H54 (cell line): ENCODE measurements at places on chromosomes 3 and 15.

DNA sequence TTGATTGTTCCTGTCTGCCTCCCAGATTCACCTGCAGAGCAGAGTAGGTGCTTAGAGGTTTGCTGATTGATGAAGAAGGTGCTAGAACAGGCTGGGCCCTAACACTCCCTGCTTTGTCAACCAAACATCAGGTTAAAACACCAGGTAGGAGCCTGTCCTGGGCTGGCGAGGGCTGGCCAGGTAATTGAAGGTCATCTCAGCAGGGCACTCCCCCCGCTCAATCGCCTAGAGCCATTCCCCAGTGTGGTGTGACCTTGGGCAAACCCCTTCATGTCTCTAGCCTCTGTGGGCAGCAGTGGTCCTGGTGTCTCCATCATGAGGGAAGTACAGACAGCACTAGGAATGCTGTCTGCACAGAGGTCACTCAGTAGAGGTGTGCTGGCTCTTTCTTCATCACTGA, 88.3 kb downstream of the KLF15 start:
- DNase-seq = no peak

DNA sequence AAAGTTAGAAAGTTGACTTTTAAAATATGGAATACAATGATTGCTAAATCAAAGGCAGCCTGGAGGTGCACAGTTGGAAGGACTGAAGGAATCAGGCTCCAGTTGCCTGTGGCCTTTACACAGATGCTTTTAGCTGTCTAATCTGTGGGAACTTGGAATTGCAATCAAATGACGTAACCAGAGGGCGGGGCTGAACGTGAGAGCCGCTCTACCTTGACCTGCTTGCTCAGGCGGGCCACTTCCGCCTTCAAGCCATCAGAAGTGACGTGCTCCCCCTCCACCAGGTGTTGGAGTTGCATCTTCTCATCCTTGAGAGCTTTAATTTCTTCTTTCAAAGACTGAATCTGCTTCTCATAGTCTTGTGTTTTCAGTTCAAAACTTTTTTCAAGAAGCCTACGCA, 37.7 kb upstream of the GNB5 start:
- peak; percentile 15 for DNase-seq

DNA sequence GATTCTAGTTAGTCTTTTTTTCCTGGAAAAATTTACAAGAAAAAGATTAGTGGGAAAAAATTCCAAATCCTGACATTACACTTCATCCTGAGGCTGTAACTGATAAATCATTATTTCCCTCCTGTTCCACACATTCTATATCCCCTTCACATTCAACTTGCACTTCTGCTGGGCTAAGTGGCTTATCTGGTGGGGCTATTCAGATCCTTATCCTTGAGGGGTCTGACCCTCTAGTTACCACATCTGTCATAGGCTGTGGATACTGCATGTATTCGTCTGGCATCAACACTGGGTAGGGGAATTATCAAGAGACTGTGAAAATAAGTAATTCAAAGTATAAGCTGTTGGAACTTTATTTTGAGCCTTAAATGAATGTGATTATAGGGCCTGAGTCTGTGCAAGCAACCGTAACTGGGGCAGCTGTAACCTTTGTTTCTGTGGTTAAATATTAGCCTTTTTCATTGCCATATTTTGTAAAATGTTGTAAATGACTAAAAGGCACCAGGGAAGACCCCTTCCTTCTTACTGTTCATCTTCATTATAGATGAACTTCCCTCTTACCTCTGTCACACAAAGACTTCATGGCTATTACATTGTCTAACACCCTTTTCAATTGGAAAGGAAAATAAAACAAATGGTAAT, 28.0 kb upstream of the TEX9 start:
- no peak for DNase-seq

- no peak for DNase-seq
Measured at GRCh38 chr3:179630753-179631451, 21.9 kb upstream of the USP13 start.

- DNase-seq = no peak
Measured at GRCh38 chr3:1214933-1215332, 122.1 kb downstream of the CNTN6 start.

DNA sequence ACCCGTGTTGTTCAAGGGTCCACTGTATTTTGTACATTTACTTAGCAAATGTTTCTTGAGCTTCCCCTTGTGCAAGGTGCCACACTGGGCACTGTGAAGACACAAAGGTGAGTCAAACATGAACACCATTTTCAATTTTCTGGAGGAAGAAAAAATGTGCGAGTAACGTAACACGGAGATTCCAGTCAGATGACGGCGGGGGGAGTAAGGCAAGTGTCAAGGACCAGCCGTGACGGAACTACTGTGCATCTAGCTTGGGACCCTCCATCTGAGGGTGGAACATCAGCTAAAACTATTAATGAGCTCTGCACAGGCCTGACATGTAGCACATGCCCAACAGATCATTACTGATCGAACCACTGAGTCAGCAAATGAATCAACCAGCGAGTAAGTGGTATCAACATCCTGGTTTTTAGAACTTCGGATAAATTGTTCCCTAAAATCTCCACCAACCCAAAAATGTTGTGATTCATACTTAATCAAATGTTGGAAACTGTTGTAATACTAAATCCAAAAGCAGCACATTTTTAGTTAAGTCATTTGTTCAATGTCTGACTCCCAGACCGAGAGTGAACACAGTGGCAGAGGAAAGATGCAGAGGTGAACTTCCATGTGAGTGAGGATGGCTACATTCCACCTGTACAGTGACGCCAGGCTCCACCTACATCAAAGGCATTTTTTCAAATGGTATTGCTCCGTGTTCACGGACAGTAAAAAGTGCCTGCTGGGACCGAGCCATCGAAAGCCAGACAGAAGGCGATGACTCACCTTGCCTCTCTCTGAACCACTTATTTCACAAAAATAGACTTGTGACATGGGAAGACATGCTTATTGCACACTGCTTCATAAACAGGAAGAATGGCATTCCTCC, 172.2 kb downstream of the ATP10A start:
- no peak for DNase-seq

GRCh38 chr3:98874602-98875249, 26.8 kb downstream of the DCBLD2 start:
- DNase-seq = no peak

DNA sequence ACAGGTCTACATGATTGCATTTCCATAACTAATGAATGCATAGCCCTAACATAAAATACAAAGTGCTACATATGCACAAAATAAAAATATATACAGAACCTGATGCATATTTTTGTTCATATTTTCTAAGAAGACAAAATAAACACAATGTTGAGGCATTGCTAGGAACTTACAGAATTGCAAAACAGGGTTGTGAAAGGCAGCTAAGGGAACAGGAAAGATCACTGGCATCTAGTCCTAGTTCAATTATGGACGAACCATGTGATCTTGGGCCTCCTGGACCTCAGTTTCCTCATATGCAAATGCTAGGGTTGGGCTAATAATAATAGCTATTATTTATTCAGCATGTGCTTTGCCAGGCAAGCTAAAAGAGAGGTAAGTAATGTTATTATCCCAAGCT, 15.5 kb upstream of the NCEH1 start:
- no peak for DNase-seq

DNA sequence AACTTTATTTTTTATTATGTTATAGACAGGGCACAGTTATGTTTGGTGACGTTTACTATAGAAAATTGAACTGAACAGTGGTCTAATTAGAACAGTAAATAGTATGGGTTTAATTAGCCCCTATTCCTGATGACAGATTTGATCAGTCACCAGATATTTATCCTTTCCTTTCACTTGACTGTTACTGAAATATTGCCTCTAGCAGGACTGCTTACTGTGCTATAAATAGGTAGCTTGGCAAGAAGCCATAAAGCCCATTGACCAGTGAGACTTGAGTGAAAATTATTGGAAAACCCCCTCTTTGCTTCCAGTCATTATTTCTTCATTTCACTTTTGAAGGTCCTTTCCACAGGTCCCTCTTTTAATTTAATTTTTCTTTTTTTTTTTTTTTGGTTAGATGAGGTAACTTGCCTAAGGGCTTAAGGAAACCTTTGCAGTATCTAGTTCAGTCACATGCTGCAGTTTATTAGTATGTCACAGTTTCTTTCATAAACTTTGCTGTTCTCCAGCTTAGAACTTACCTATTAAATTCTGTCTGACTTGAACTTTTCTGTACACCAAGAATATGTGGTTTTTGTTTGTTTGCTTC, 115.6 kb downstream of the ADAMTSL3 start:
- no peak for DNase-seq

- DNase-seq = no peak
Measured at GRCh38 chr3:52130966-52131622, 23.1 kb downstream of the POC1A start.

DNA sequence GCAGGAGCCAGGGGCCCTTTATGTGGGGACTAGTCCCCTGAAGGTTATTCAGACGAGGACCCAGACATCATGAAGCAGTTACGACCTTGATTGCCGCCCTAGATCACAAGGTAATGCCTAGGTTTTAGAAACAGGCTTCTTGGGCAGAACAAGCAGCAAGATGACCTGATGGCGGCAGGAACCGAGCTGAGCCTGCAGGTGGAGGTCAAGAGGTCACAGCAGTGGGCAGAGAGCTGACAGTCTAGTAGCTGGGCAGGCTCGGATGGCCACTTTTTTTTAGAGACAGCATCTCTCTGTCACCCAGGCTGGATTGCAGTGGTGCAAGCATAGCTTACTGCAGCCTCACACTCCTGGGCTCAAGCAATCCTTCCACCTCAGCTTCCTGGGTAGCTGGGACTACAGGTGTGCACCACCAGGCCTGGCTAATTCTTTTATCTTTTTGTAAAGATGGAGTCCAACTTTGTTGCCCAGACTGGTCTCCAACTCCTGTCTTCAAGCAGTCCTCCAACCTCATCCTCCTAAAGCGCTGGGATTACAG, 83.5 kb upstream of the ABHD17C start:
- no peak for DNase-seq

DNA sequence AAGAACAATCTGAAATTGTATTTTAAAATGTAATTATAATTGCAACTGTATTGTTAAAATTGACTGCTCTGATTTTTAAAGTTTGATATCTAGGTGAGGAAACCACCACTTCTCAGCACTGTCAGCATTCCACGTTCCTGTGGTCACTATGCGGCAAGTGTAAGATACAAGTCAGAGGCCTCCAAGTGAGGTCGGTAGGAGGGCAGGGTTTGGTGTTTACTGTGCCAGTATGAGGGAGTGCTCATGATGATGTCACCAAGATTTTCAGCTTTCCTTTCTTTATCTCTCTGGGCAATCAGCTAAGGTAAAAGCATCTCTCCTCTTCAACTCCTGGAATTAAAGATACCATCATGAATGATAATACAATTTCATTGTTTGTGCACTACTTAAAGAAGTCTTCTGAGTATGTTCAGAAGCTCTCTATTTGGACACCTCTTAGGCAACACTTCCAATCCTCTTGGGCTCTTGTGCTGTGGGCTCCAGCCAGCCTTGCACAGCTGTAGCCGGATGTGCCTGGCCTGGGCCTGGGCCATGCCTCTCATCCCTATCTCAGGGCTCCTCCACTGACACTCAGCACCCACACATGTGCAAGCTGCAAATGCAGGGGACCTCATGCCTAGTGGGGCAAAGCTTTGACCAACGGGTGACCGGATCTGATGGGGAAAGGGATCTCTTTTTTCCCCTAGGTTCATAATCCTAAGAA, 42.9 kb downstream of the CCR3 start:
- no peak for DNase-seq

DNA sequence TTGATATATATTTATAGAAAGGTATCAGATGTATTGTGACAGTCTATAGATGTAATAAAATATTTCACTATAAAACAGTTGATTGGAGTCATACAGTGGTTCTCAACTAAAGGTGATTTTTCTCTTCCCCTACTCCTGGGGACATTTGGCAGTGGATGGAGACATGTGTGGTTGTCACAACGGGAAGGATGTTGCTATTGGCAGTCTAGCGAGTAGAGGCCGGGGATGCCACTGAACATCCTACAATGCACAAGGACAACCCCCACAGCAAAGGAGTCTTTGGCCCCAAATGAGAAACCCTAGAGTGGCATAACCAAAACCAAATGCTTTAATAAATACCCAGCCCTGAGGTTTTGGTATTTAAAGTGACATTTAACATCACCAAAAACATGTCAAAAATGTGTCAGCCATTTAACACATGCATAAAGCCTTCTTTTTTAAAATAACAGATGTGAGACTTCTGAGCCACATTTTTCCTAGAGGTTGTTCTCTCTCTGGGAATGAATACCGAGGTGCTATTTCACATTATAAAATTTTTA, 367.5 kb downstream of the PTPRG start:
- DNase-seq = no peak

DNA sequence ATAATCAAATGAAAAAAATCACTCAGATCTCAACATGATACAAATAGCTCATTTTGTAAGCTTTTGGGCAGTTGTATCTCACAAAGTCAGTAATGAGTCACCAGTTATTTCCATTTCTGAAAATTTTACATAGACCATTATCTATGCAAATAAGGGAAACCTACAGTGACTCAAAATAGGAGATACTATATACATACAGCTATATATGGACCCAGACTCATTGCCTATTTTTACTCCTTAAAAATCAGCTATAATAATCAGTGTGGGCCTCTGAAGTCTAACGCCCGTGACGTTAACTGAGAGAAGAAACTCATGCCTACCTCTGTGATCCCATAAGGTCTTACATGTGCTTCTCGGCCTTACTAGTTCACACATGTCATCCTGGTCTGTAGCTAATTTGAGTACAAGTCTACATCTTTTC, 31.6 kb downstream of the LRIG1 start:
- DNase-seq = no peak

DNA sequence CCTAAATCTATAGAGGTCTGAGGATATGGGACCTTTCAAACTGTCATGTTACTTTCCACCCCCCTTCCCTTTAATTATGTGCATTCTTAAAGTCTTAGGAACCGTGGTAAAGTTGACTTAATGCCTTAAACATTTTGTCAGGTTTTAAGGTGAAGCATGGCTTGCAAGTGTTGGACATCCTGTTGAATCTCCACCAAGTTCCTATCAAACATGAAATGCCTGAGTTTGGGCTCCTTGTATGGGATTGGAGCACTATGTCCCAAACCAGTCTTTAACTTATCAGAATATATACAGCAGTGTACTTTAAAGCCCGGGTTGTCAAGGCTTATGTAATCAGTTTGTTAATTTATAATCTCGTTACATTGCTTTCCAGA, 1.1 kb downstream of the SNRK start:
- no peak for DNase-seq

GRCh38 chr3:192122832-192123594, 604.3 kb downstream of the FGF12 start:
- no peak for DNase-seq

GRCh38 chr3:126351771-126352475, 5.3 kb downstream of the KLF15 start:
- no peak for DNase-seq

DNA sequence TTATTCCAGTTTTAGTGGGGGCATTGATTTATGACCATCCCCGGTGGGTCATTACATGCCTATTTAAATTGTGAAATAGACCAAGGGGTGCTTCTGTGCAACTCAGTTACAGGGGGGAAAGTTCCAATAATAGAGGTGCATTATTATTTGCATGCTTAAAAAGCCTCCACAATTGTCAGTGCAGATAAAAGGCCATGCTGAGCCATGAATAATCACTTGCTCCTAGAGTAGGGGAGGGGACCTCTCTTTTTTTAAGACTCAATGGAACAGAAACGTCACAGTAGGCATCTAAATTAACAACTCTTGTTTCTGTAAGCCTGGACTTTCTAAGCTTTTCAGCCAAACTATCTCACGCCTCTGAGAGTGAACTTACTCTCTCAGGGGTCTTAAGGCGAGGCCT, 66.5 kb upstream of the CMTM7 start:
- DNase-seq = no peak

GRCh38 chr3:116340680-116341216, 104.5 kb downstream of the LSAMP start:
- DNase-seq = no peak

GRCh38 chr3:143060906-143061305, 58.7 kb upstream of the CHST2 start:
- DNase-seq = no peak

GRCh38 chr15:52466134-52466701, 62.5 kb downstream of the MYO5A start:
- no peak for DNase-seq
